SW480 (cell line): ENCODE measurements at places on chromosomes 2 and 18.

- no peak for DNase-seq
Observed at GRCh38 chr2:146989741-146990140, 855.1 kb upstream of the ACVR2A start.

- DNase-seq = no peak
Observed at GRCh38 chr18:10290638-10291235, 163.7 kb upstream of the APCDD1 start.

- DNase-seq = no peak
Observed at GRCh38 chr2:105828558-105828957, 83.8 kb downstream of the NCK2 start.

DNA sequence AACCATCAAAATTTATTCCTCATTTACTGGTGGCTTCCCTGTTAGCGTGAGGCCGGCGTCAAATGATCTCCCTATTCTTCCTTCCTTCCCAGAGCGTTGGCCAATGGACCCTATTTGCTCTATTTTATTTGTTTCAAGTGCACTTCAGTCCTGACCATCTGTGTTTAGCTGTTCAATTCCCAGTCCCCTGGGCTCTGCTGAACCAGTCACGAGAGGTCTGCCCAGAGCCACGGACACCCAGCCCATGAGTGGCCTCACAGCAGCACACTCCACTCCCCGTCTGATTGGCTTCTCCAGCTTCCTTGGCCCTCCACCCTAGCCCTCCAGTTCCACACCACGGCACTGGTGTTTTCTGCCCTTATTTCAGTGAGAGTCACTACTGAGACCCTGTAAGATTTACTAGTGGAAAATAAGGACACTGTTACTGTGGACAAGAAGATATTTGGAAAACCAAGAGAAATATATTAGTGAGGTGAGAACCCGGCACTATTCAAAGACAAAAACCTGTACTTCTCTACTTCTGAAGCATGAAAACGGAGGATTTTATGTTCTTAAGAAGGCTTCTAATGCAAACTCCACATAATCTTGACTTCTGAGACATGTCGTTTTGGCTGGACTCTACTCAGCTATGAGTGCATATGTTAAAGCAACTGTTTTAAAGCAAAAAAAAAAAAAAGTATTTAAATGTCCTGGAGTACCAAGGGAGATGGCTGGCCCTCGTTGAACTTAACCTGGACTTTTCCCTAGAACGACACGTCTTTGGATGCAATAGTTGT, 86.6 kb downstream of the COL6A3 start:
- no peak for DNase-seq

DNA sequence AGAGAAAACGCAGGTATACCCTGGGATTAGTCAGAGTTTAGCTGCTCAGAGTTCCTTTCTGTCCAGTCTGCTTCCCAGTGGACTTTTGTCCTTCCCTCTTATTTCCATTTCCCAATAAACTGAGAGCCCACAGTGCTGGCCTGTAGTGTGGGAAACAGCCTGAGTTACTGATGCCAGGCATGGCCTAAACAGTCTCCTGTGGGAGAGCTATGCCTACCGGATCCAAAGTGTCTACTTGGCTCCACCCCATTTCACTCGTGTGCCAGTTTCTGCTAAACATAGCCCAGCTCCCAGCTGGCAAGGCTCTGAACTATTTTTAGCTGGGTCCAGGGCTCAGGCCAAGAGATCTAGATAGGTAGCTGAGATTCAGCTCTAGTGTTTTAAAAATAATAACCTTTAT, 15.6 kb upstream of the PPP1CB start:
- DNase-seq = no peak

DNA sequence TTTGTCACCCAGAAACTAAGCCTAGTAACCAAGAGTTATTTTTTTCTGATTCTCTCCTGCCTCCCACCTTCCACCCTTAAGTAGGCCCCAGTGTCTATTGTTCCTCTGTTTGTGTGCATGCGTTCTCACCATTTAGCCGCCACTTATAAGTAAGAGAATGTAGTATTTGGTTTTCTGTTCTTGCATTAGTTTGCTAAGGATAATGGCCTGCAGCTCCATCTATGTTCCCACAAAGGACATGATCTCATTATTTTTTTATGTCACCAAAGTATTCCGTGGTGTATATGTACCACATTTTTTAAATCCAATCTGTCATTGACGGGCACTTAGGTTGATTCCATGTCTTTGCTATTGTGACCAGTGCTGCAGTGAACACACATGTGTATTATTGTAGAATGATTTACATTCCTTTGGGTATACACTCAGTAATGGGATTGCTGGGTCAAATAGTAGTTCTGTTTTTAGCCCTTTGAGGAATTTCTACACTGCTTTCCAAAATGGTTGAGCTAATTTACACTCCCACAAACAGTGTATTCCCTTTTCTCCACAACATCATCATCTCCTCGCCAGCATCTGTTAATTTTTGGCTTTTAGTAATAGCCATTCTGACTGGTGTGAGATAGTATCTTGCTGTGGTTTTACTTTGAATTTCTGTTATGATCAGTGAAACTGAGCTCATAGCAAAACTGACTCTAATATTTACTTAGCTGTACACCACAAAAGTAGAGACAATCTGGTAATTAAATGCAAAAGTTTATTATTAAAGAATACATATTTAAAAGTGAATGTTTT, 660.1 kb upstream of the SLC8A1 start:
- no peak for DNase-seq

GRCh38 chr2:186459009-186459408, 27.1 kb upstream of the ZC3H15 start:
- no peak for DNase-seq

DNA sequence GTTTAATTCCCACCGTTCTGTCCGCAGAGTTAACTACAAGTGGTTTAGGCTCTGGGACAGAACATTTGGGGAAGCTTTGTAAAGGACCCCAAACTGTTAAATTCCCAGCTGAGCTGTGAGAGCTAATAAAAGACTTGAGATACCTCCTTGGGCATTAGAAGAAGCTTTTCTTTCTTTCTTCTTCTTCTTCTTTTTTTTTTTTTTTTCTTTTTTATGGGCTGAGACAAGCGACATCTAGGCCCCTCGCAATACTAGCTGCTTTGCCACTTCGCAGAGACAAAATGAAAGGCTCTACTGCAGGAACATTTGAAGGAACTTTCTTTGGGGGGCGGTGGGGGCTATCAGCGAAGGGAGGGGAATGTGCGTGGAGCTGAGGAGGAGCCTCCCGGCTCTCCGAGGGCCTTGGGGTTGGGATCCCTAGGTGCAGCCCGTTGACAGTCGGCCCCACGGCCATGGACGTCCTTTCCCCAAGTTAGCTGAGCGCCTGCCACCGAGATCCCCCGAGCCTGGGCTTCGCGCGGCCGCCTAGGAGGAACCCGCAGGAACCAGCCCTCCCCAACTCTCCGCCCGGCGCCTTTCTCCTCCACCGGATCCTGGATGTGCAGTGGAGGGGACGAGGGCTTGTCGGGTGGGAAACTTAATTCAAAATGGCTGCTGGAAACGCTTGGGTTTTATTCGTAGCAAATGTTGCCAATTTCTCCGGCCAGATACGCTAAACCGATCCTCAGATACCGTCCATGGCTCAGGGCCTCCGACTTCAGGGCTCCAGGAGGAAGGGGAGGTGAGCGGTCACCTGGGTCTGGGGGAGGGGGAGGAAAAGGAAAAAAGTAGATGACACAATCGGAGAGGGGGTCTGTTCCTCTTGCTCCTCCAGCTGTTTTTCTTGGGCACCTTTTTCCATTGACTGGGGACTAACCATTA, 4.2 kb downstream of the MEIS1 start:
- DNase-seq = no peak

DNA sequence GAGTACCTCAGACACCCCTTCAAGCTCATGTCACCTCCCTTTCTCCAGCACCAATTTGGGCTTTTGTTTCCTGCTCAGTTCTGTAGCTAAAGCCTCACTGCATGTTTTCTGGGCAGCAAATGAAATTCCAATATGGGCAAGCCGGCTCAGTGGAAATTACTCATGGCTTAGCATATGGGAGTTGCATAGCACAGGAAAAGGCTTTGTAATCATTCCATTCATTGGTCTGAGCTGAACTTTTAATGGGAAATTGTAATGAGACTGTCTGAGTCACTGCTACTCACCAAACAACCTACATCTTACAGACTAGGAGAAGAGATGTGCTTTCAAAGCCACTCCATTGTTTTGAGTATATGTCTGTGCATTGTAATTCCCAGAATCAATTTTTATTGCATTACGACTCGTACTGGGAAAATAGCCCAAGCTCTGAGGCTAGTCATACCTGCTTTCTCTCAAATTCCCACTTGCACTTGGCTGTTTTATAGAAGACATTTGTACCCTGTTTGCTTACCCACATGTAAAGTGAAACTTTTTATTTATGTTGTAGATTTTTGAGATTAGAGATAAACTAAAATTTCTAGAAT, 139.5 kb upstream of the LRATD1 start:
- DNase-seq = peak; percentile 75
